ENCODE measurements at places on chromosomes 4 and X.

DNA sequence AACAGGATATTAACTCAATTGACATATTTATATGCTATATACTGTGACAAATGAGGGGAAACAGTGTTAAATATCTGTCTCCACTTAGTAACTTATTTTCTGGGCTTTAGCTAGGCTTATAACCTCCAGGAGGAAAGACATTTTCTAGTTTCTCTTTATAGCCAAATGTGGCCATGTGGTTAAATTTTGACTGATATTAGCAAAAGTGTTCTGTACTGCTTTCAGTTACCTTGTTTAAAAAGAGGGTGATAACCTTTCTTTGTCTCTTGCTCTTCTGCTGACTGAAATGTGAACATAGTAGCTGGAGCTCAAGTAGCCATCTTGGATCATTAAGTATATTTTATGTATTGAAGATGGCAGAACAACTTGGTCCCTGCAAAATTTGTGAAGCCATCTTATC is 253.7 kb downstream of the PDHA2 start:
- no peak for DNase-seq

- no peak for DNase-seq
Observed at GRCh38 chr4:138982754-138983153, 32.8 kb upstream of the NOCT start.

DNA sequence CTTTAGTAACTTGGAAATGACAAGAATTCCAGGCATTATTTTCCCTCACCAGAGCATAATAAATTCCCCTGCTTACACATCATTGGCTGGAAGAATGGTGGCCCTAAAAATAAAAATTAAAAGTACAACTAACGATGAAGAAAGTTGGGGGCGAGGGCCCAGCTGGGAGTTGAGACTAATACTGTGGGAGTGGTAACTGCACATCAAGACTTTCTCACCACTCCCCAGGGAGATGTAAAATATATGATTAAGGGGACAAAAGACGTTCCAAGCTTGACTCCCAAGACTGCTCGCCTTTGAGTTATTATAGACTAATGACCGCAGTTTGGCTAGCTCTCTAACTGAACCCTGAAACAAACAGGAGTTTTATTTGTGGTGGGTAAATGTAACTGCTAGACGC is 30.0 kb downstream of the SMIM31 start:
- no peak for DNase-seq

DNA sequence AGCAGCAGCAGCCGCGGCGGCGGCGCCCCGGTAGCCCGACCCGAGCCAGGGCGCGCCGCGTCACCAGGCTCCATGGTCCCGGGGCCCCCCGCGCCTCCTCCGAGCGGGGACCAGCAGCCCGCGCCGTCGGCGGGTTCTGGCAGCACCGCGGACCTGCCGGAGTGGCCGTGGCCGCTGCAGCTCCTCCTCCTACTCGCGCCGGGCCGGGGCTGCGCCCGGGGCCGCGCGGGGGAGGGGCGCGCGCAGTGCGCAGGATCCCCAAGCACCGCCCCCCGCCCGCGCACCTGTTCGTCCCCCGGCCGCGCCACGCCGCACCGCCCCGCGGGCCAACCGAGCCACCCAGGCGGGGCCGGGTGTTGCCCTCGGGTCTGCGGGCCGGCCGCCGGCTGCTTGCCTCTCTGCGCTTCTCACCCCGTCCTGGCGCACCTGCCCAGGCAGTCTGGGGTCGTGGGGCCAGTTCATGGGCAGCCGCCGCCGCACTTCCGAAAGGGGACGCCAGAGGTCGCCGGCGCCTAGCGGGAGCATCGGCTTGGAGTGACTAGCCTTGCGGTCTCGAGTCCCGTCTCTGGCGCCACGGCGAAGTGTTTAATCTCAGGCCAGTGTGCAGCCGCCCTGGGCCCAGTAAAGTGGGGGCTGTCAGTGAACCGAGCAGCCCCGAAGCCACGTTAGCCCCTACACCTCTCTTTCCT is at the start of gene SLC9A7:
Gene SLC9A7 (minus strand): TSS at position 163 of the 689 bp plus-strand sequence. CDS start 89 bp downstream, at position 74.
- DNase-seq: peak; percentile 82

DNA sequence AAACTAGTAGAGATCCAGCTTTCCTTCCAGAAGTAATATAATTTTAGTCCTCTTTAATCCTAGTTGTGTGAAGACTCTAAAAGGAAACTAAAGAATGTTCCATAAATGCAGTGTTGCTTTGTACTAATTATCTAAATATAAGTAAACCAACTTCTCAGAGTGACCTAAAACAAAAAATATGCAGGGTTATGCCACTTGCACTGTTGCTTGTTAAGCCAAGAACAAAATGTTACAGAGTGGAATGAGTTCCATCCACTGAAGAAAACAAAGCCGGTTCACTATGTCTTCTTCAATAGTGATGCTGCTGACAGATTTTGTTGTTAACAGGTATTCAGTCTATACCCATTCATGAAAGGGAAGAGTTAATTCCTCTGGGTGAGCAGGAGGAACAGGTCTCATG is 252.0 kb upstream of the DIAPH2 start:
- DNase-seq: no peak
